Stimulated activated CD4-positive, alpha-beta T cell treated with anti-CD3 and anti-CD28 coated beads, Interleukin-2, amount 100 ng/mL, for 24 hours (primary cell): ENCODE measurements at places on chromosomes 3 and 15.

GRCh38 chr3:53628536-53629401 lies 134.4 kb downstream of the CACNA1D start:
- DNase-seq, result no peak

DNA sequence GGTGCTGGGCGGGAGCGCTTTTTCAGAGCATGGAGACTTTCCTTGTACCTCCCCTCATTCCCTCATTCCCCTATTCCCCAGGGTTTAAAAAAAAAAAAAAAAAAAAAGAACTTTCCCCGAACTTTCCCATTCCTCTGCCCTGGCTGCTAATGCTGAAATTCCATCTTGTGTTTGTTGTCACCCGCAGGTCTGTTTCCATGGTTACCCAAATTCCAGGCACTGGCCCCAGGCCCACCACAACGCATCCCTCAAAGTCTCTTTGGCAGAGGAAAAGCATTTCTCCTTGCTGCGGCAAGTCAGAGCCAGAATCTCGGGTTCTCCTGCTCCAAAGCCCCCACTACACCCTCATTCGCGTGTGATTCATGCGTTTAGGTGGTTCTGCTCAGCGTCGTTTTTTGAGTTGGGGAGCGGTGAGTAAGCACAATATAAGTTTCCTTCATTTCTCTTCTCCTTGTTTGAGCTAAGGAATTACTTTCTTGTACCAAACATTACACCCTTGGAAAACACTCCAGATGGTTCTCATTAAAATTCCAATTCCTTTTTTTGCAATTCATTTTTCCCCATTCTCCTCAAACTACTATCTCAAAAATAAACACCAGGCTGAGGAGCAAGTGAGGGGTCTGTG lies 21.6 kb downstream of the ANAPC13 start:
- DNase-seq, result no peak

DNA sequence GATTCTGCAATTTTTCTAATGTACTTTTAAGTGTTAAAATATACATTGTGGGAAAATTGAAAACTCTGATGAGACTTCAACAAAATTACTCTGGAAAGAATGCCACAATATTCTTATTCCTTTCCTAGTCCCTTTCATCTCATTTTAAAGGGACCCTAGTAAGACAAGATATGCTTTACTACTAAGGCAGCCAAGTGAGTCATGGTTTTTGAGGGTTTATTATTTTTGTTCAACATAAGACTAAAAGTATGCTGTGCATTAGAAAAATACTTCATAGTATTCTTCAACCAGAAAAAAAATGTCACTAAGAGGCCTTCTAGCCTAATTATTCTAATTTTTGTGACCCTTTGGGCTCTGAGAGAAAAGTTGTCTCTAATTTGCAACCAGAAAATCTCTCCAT lies 7.4 kb downstream of the IL12A start:
- no peak for DNase-seq

DNA sequence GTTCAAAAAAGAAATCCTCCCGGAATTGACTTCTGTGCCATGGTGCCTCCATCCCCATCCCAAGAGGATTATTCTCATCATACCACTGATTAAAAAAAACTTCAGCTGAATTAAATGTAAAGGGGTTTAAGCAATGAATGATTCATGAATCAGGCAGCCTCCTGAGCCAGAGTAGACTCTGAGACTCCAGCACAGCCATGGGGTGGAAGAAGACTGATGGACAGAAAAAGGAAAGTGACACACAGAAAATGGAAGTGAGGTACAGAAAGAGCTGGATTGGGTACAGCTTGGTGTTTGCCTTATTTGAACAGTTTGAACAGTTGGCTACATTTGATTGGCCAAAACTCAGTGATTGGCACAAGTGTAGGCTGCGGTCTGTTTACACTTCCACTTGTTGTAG lies 224.8 kb upstream of the ATP10A start:
- DNase-seq, result no peak

GRCh38 chr3:150035301-150035779 lies 64.6 kb upstream of the PFN2 start:
- DNase-seq, result no peak

DNA sequence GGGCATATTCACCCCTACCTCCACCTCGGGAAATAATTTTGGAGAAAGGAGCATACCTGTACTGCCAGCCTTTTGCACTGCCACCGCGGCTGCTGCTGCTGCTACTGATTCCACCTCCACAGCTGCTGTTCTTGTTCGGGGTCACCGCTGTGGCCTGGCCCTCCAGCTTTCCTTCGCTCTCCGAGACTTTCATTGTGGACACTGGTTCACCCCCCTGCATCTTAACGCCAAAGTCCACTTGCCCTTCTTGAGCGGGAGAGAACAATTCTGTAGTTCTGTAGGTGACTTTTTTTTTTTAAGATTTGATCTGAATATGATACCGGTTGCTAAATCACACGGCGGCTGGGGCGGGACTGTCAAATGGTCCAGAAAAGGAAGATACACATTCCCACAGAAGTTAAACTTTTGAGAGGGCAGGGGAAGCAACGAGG lies 701 bp downstream of the OSBPL11 start:
- DNase-seq, result peak; percentile 19

GRCh38 chr3:150073031-150073430 lies 102.3 kb upstream of the PFN2 start:
- no peak for DNase-seq

- no peak for DNase-seq
These were observed 20.0 kb upstream of the CMTM7 start for GRCh38 chr3:32371461-32372212.

DNA sequence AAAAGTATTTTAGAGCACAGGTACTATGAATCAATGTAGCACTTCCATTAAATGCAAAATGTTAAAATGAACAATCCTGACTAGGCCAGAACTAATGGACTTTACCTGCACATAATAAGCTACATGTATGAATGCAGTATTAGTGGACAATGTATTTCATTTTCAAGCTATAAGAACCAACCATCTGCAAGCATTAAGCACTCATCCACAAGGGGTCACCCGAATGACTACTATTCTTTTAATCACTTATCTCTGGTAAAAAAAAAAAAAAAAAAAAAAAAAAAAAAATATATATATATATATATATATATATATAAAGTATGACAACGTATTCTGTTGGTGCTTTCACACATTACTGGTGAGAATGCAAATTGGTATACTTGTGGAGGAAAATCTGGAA lies 7.2 kb downstream of the HERC1 start:
- no peak for DNase-seq

- no peak for DNase-seq
These were observed 122.5 kb downstream of the MDFIC2 start for GRCh38 chr3:70189884-70190473.

- peak; percentile 22 for DNase-seq
These were observed 164.0 kb downstream of the IL20RB start for GRCh38 chr3:137121704-137122314.

DNA sequence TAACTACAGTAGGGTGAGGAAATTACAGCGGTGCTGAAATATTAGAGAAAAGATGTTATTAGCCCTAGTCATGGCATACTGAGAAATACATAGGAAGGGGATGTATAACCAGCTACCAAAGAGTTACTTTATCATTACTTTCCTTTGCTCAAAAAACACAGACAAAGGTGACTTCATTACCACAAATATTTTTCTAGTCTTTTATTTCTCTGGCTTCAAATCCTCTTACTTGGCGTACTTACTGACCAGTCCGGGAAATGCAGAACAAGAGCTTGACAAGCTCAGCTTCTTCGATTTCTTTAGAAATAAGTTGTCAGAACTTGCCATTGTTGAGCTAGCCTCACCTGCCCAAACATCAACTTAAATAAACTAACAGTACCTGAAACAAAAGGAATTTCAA lies 142.1 kb upstream of the TMCO5A start:
- DNase-seq, result no peak

DNA sequence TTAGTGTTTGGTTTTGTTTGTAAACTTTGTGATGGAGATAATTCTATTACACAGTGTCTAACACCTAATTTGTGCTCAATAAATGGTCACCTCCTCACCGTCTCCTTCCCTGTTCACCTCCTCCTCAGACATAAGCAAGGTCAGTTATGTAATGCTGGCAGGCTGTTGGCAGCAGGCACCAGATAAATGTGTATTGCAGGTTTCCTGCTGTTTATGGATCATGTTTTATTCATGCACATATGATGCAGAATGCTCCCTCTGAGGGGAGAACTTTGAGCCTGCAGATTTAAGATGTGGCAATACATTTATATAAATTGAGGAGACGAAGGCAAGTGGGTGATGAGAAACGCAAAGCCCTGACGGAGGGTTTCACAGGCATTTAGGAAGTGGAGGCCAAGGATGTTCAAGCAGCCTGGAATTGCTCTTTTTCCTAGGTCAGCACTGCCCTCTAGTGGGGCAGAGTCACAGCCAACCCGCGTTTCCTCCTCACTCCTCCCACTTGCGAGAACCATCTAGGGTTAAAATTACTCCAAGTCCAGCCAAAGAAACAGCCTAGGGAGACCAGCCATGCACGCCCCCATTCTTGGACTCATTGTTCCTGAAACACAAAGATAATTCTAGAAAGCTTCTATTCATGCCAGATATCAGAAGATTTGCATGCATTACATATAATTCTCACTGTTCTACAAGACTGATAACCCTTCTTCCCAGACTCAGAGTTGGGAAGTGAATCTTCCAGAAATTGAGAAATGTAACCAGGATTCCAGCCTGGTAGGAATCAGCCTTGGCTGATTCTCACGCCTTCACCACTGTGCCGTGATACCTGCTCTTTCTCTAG lies 228.7 kb downstream of the SLCO3A1 start:
- DNase-seq, result peak; percentile 68

- DNase-seq, result no peak
These were observed 97.8 kb downstream of the GTPBP8 start for GRCh38 chr3:113088616-113089015.

DNA sequence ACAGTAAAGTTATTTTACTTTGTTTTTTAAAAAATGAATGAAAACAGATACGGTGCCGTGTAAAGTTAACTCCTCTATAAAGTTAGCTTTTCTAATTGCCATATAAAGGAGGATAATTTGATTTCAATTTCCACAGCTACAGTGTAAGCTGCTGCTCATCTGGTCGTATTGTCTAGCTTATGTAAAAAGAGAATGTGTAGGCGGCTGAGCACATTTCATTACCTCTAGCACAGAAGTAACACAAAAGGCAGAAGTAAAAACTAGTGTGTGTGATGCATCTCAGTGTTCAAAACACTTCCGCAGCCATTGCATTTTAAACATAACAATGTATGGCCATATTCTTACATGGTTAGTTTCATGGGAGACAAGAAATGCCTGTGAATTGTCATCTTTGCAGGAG lies 105.0 kb upstream of the P2RY1 start:
- no peak for DNase-seq

GRCh38 chr3:14587740-14588360 lies 47.7 kb upstream of the GRIP2 start:
- DNase-seq, result no peak

DNA sequence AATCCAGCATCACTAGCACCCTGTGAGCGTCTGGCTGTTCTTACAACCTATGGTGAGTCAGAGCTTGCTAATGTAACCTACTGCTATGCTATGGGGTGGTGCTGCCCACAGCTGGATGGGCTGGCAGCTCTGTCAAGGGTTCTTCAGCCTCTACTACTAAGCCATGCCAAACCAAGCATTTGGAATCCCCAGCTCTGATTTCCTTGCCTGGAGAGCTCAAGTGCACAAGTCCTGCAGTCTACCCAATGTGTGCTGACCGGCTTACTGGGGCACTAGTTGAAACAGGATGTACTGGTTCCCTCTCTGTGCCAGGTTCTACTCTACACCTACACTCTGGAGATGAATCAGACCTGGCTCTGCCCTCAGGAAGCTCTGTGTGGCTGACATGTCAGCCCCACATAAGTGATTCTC lies 4.2 kb downstream of the TEX264 start:
- peak; percentile 29 for DNase-seq

DNA sequence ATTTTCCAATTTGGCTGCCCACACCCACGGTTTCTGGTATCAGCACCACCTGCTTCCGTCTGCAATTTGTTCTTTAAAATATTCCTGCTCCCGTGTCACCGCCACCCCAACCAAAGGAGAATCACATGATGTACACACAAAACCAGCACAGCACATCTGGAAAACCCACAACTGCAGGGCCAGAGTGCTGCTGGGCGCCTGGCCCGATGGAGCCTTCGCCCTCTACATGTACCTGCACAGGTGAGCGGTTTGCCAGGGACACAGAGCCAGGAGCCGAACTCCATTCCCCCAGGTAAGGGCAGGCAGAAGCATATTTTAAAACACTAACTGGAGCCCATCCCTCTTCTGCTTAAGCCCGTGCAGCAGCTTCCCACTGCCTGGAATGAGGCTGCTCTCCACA lies 75.6 kb downstream of the ADAMTS17 start:
- no peak for DNase-seq

GRCh38 chr3:31981206-31982181 lies at the start of the genes OSBPL10 and ZNF860:
OSBPL10 (minus strand) TSS chr3:31981262; CDS start chr3:31981179, 83 bp downstream.
ZNF860 (plus strand) TSS chr3:31981750; CDS start chr3:31989080, 7,330 bp downstream.
- peak; percentile 60 for DNase-seq

DNA sequence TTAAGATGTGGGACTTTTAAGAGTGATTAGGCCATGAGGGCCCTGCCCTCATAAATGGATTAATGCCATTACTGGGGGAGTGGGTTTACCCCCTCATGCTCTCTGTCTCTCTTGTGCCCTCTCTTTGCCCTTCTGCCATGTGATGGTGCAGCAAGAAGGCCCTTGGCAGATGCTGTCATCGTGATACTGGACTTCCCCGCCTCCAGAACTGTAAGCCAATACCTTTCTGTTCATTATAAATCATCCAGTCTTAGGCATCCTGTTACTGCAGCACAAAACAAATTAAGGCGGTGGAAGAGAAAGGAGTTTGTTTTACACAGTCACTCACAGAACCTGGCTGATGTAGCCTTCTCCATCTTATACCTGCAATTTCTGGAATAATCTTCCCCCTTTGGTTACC lies 360.3 kb upstream of the TBL1XR1 start:
- DNase-seq, result no peak

DNA sequence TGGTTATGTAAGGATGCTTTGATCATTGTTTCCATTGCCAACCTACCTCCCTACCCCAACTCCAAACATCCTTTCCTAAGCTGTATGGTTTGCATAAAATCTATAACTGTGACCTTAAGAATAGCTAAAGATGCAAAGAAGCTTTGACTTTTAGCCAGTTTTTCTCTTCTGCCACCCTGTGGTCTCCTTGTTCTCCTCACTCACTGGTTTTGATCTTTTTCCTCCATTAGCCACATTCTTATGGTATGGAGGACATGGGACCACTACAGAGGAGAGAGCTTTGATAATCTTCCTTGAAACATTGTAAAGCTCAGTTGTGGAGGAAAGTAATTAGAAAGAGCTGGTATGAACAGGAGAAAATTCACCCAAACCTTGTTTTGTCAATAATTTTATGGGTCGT lies 115.9 kb downstream of the NEK11 start:
- no peak for DNase-seq

- peak; percentile 7 for DNase-seq
These were observed 110.2 kb downstream of the NR1I2 start for GRCh38 chr3:119891944-119892721.
